ENCODE measurements at places on chromosomes 1 and 21.

- no peak for DNase-seq
These were observed 48.7 kb upstream of the TNR start for GRCh38 chr1:175792136-175792535.

DNA sequence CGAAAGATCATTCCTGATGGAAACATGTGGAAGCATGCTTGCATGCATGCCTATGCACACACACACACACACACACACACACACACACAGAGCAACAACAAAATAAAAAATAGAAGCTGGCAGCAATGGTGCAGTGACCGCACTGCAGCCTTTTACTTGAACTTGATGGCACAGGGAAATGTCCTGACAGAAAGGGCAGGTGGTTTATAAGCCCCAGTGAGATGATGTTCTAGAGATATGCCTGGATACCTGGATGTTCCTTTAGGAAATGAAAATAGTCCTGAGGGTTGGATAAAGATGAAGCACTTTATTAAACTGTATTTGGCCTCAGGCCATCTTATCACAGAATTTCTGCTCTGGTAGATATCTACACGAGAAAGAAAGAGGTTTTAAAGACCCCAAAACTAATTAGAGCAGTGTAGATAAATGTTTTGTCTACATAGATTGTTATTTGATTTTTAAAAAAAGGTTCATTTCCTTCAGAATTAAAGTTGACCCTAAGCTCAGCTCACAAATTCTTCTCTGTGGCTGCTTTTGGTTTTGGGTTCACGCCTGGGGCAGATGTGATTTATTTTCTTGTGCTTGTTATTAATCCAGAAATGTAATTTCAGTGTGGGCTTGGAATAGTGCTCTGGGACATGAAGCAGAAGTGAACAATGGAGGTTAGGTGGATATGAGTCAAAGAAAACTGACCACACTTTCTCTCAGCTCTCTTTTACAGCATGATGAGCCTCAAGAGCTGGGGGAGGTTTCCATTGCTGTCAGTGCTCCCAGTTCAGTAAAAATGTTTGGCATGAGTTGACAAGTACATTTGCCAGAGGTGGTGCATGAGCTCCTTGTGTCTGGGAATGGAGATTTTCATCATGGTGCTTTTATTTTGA, 22.9 kb downstream of the ADAM30 start:
- DNase-seq = no peak

DNA sequence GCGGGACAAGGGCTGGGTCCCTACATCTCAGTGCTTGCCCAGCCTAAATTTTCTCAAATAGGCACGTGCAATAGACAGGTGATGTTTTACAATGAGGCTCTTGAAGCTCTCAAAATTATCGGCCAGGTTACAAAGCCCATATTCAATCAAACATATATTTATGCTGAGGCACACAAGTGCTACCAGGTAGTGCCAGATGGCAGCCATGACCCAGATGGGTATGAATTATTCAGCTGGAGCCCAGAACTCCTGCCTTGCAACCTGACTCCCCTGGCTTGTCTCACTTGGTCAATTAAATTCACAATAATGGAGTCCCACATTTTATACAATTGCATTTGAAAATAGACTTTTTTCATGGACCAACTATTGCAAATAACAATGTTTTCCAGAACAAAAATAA, 12.3 kb upstream of the ADAM30 start:
- no peak for DNase-seq

DNA sequence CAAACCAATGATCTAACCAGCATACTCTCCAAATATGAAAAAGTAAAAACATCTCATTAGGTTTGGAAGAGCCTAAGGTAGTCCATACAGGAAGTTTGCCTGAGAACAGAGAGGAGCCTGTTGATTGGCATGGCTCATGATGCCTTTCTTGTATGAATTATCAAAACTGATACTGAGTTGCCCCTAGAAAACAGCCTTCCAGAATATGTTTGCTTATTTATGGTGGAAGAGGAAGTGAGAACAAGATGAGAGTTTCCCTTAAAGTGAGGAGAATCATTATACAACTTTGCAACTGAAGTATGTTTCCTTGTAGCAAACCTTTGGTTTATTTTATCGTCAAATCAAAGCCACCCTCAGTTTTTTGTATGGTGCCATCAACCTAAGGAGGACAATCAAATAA, 23.8 kb upstream of the KIAA1614 start:
- DNase-seq = no peak

DNA sequence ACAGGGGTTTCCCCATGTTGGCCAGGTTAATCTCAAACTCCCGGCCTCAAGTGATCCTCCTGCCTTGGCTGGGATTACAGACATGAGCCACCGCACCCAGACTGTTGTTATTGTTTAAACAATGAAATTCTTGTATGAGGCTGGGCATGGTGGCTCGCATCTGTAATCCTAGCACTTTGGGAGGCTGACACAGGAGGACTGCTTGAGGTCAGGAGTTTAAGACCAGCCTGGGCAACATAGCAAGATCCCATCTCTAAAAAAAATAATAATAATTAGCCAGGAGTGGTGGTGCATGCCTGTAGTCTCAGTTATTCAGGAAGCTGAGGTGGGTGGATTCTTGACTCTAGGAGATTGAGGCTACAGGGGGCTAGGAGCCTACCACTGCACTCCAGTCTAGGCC, 6.7 kb upstream of the WDTC1 start:
- no peak for DNase-seq

Measured in left cardiac atrium (tissue), 4 donors.